ENCODE measurements at places on chromosomes 7 and 10. TPM values are rescaled to one million over a fixed set of nuclear protein-coding genes. Genes with fewer than 3 reads are reported as not detected.

The DYNC1I1 gene
- 41.3 TPM for total RNA-seq

The STYXL1 gene
- total RNA-seq = 17.6 TPM

The HPSE2 gene
- total RNA-seq = not detected

The PTN gene
- 26.2 TPM for total RNA-seq

The GNAT3 gene
- not detected for total RNA-seq

GRCh38 chr7:22361795-22362194 is 4.8 kb upstream of the RAPGEF5 start:
- H3K4me3 ChIP-seq = no peak overlapping the region
- H3K4me1 ChIP-seq = peaks cover 6% of the 10 kb centered on the region
- no peak overlapping the region for H3K27ac ChIP-seq
- DNase-seq = no peak
- no peaks in the 10 kb centered on the region for H3K27me3 ChIP-seq

DNA sequence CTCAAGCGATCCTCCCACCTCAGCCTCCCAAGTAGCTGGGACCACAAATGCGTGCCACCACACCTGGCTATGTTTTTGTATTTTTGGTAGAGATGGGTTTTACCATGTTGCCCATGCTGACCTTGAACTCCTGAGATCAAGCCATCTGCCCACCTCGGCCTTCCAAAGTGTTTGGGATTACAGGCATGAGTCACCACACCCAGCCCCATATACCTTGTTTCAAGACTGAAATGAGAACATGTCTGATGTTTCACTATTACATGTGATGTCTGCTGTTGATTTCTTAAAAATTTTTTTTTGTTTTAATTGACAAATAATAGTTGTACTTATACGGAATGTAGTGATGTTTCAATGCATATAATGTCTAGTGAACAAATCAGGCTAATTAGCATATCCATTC is 14.5 kb downstream of the KLHL7 start:
- peaks cover 33% of the 10 kb centered on the region for H3K4me1 ChIP-seq
- H3K27me3 ChIP-seq = no peaks in the 10 kb centered on the region

DNA sequence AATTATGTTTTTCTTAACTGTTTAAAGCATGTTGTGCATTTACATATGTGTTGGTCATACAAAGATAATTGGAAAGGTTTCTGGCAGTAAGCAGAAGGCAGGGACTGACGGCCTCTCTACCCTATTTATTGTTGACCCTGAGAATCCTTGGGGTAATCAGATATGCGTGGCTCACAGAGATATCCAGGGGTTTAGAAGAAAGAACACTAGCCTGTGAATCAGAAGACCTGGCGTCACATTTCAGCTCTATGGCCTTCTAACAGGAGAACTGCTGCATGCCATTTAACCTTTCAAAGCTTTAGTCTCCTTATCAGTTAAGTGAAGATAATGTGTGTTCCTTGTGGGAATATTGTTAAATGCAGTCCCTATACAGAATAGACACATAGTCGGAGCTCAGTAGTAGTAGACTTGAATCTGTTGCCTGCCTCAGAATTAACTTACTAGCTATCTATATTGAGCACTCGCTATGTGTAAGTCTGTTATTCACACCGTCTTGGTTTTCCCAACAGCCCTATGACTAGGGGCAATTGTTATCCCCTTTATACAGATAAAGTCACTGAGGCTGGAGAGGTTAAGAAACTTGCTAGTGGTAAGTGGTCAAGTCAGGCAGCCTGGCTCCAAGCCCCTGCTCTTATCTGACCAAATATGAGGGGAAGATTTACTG is 129.6 kb upstream of the ANKRD1 start:
- no peaks in the 10 kb centered on the region for H3K36me3 ChIP-seq
- DNase-seq = no peak
- no peaks in the 10 kb centered on the region for H3K27me3 ChIP-seq
- peaks cover 28% of the 10 kb centered on the region for H3K4me1 ChIP-seq
- no peak overlapping the region for H3K4me3 ChIP-seq

GRCh38 chr7:136230210-136230609 is 253.1 kb upstream of the MTPN start:
- no peaks in the 10 kb centered on the region for H3K27me3 ChIP-seq
- no peaks in the 10 kb centered on the region for H3K36me3 ChIP-seq
- no peak overlapping the region for H3K27ac ChIP-seq
- no peak overlapping the region for H3K4me3 ChIP-seq
- DNase-seq = no peak

- H3K4me1 ChIP-seq = no peaks in the 10 kb centered on the region
- DNase-seq = no peak
- no peak overlapping the region for H3K4me3 ChIP-seq
- no peaks in the 10 kb centered on the region for H3K36me3 ChIP-seq
Measured at GRCh38 chr10:126646110-126646509, 24.4 kb downstream of the C10orf90 start.

- H3K36me3 ChIP-seq = no peaks in the 10 kb centered on the region
- H3K4me1 ChIP-seq = no peaks in the 10 kb centered on the region
- no peaks in the 10 kb centered on the region for H3K27me3 ChIP-seq
- no peak for DNase-seq
Measured at GRCh38 chr10:44389556-44389955, 4.7 kb upstream of the CXCL12 start.

DNA sequence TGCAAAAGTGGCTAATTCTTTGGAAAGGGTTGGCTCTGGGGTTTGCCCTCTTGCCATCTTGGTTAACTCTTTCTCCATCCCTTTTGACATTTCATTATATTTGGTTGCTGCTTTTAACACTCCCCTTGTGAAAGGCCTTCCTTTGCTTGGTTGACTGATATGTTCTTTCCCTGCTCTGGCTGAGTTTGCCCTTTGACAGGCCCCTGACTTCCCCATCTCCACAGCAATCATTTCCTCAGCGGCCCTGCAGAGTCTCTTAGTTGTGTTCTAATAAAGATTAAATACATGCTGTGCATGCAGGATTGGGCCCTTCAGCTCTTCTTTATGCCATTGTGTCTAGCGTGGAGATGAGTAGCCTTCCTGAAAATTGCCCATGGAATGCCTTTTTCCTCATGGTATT is 84.5 kb upstream of the CSTF2T start:
- no peaks in the 10 kb centered on the region for H3K36me3 ChIP-seq
- DNase-seq = no peak
- no peaks in the 10 kb centered on the region for H3K4me1 ChIP-seq
- H3K27ac ChIP-seq = no peak overlapping the region
- no peak overlapping the region for H3K4me3 ChIP-seq

DNA sequence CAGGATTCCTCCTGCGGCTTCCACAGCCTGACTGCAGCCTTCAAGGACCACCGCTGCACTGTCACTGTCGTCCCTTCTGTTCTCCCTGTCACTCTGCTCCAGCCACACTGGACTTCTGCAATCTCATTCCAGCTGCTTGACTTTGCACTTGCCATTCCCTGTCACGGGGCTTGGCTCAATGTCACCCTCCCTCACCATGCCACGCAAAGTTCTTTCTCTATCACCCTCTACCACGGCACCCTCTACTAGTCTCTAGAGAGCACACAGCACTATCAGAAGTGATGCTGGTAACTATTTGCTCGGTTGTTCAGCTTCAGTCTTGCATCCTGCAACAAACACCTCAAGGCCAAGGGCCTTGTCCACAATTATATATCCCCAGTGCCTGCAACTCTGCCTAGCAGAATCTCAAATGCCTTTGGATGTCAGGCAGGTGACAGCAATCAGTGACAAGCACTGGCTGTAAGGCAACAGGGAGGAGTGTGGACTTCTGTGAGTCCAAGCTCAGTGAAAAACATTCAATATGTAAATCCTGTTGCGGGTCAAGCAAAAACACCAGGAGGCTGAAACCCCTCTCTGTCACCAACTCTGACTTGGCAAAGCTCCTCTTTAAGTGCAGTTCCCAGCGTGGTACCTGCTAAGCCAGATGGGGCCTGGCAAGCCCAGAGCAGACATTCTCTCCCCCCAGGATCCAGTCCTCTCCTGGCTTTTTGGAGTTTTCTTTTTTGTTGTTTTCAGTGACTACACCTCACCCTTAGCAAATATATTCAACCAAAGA is 259.9 kb downstream of the FGFR2 start:
- peak overlapping the region; percentile 17 for H3K27ac ChIP-seq
- no peaks in the 10 kb centered on the region for H3K27me3 ChIP-seq
- no peak for DNase-seq
- no peak overlapping the region for H3K4me3 ChIP-seq
- no peaks in the 10 kb centered on the region for H3K36me3 ChIP-seq

Data from right atrium auricular region (tissue), 2 donors.